ENCODE measurements at places on chromosomes 1 and 21.

- no peak for DNase-seq
These were observed at the start of gene CYP4X1 for GRCh38 chr1:47023268-47024140. Gene CYP4X1 (plus strand): TSS chr1:47023669. CDS start chr1:47023818, 149 bp downstream.

DNA sequence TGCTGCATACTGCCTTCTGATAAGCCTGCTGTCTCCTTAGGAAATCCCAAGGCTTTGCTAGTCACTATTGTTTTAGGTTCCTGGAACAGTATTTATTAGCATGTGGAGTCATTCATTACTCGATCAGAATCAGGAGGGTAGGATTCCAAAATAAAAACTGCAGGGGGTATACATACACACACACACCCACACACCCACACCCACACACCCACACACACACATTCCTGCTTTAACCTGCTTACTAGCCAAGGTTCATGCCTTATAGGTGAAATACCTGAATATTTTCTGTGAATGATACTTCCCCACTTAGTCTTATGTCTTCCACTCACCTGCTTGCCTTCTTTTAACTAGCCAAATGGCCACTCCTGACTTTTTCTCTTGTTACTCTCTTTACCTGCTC is 325.1 kb downstream of the ADGRL2 start:
- DNase-seq: no peak

DNA sequence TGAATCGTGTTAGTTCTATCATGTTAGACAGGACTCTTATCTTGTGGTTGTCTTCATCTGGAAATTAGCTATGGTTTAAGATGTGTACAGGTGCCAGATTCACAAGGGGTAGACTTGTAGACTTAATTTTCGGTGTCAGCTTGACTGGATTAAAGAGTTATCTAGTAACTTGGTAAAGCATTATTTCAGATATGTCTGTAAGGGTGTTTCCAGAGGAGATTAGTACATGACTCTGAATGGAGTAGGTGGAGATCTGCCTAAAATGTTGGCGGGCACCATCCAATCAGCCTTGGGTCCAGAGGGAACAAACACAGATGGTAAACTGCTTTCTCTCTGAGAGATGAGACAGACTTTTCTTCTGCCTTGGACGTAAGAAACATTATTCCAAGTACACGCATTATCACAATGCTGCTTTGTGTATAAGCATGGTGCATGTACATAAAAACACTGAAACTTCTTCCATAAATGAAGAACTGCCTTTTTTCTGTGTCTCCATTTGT is 434.6 kb downstream of the SMYD3 start:
- DNase-seq: no peak

- no peak for DNase-seq
These were observed 329.8 kb upstream of the VAMP3 start for GRCh38 chr1:7441143-7441841.

DNA sequence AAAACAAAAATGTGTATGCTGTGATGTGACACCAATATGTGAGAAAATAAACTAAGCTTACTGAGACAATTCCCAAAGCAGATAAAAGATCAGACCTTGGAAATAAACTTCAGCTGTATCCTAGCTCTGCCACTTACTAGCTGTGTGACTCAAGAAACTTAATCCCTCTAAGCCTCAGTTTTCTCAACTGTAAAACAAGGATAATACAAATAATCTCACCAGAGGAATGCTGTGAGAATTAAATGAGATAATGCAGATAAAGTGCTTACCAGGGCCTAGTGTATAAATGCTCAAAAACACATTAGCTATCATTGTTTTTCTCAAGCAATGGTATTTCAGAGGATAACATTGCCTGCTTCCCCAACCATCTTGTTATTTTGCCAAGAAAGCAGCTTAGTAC is 2.1 kb downstream of the HEATR1 start:
- DNase-seq: no peak

DNA sequence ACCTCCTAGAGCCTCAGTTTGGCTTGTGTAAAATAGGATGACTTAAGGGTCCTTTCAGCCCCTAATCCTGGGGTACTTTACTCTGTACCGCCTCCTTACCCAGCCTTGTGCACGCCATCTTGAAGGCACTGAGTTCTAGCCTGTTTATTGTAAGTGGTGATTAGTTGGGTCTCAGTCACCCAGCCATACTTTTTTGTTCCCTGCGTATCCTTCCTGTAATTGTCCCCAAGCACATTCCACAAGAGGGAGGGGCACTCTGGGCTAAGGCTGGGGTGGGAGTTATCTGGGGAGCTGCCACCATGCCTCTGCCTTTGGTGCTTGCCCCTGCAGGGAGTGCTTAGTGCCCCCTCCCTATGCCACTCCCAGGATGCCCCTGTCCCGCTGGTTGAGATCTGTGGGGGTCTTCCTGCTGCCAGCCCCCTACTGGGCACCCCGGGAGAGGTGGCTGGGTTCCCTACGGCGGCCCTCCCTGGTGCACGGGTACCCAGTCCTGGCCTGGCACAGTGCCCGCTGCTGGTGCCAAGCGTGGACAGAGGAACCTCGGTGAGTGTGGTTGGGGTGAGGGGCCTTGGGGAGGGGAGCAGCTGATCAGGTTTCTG is 856 bp downstream of the FDPS start:
- DNase-seq: peak; percentile 27

- no peak for DNase-seq
These were observed 190.5 kb downstream of the RYR2 start for GRCh38 chr1:237232501-237232900.

- no peak for DNase-seq
These were observed 280.2 kb downstream of the DPYD start for GRCh38 chr1:97640677-97641076.

- no peak for DNase-seq
These were observed 8.5 kb downstream of the AGT start for GRCh38 chr1:230705289-230706019.

DNA sequence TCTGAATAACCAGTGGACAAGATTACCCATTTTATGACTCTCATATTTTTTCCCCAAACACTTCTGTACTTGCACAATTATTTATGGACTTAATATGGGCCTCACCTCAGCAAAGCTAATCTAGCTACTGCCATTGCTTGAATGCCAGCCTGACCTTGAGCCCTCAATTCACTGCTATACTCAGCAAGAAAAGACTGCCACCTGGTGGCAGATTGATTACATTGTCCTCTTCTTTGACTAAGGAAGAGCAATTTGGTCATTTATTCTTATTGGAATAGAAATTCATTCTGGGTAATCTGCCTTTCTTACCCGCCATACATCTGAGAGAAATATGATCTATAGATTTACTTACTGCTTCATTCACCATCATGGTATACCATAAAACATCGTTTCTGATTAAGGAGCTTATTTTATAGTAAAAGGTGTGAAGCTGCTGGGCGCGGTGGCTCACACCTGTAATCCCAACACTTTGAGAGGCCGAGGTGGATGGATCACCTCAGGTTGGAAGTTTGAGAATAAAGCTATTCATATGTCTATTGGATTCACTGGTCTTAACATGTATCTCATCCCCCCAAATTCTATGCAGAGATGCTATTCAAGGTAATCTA is 32.9 kb upstream of the DIPK1A start:
- DNase-seq: peak; percentile 65

DNA sequence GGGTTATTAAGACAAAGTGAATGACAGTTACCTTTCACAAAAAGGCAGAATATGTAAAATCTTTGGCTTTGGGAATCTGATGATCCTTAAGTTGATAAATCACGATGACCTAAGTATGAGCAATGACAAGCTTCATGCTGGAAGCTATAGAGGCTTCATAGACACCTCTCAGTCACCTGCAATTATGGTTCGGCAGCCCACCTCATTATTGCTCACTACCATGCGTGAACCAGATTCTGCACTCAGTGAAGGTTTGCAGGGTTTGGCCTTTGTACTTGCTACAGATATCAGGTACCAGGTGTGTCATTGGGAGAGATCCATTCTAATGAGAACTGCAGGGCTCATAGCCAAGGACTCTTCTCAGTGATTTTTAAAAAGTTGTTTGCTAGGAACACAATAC is 163.5 kb downstream of the KCTD3 start:
- no peak for DNase-seq

GRCh38 chr1:150513351-150513791 is 2.2 kb upstream of the FALEC start:
- no peak for DNase-seq

DNA sequence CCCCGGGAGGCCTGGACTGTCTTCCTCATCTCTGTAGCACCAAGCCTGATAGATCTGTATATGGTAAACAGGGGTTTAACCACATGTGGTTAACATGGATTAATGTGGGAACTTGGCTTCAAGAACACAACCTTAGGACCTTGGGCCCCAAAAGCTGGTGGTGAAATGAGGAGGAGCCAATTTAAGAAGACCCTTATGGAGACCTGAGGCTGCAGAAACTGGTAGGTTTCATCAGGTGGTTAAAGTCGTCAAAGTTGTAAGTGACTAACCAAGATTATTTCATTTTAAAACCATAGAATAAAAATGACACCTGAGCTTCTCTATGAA is 14.0 kb downstream of the THEMIS2 start:
- DNase-seq: no peak

DNA sequence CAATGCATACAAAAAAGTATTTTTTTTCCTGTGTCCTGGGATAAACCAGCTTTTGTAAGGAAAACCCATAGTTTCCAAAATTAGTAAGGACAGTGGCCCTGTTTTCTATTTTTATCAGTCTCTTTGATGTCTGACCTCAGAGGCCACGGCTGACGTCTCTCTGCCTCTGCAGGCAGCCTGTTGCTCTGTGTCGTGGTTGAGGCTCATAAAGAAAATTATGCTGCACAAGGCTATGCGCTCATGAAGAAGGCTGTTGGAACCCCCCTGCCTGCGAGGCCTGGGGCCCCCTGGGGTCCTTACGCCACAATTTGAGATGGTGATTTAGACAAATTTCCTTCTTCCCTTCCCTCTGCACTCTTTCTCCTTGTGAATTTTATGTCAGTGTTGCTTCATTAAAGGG is 48.9 kb downstream of the AGPAT3 start:
- peak; percentile 28 for DNase-seq

- no peak for DNase-seq
These were observed 36.5 kb downstream of the NGF start for GRCh38 chr1:115301438-115302020.

GRCh38 chr1:194289569-194290266 is 1103.3 kb upstream of the B3GALT2 start:
- DNase-seq: peak; percentile 43

DNA sequence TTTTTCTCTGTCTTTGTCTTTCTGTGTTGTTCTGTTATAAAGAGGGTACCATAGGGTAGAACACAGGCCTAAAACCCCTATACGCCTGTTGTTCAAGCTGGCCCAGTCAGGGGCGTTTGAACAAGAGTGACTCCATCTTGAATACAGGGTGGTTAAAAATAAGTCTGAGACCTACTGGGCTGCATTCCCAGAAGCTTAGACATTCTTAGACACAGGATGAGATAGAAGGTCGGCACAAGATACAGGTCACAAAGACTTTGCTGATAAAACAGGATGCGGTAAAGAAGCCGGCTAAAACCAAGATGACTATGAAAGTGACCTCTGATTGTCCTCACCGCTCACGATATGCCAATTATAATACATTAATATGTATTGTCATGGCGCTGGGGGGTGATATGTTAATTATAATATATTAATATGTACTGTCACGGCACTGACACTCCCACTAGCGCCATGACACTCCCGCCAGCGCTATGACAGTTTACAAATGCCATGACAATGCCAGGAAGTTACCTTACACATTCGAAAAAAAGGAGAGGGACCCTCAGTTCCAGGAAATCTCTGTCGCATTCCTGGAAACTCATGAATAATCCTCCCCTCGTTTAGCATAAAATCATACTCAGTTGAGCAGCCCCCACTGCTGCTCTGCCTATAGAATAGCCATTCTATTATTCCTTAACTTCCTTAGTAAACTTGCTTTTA is 58.5 kb upstream of the KLHDC7A start:
- no peak for DNase-seq

GRCh38 chr1:67336157-67336556 is 28.5 kb downstream of the IL12RB2 start:
- DNase-seq: no peak

DNA sequence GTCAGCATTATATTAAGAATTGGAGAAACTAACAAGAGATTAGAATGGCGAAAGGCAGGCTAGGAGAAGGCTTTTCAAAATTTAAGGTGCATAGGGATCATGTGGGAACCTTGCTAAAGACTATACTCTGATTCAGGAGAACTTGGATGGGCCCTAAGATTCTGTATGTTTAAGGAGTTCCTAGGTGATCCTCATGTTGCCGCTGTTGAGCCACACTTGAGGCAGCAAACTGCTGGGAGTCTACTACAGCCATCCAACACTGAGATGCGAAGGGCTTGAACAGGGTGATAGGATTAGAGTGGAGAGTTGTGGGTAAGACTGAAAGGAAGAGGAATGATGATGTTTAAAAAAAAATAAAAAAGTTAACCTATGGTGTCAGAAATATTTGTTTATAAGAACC is 1013.2 kb downstream of the MRPL39 start:
- no peak for DNase-seq
